ENCODE measurements at places on chromosomes 4 and X.

DNA sequence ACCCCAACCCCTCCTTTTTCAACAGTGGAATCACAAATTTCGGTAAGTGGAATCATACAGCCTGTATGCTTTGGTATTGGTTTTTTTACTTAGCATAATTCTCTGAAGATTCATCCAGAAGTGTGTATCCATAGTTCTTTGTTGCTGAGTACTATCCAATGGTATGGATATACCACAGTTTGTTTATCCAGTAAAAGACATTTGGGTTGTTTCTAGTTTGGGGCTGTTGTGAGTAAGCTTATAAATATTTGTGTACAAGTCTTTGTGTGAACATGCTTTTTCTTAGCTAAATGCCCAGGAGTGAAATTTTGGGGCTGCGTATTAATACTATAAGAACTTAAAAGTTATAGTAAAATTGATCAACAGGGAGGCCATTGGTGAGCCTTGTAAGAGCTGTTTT lies 57.5 kb upstream of the GC start:
- no peak for DNase-seq

- DNase-seq: no peak
Observed at GRCh38 chrX:73851014-73852009, 288.3 kb downstream of the CHIC1 start.

DNA sequence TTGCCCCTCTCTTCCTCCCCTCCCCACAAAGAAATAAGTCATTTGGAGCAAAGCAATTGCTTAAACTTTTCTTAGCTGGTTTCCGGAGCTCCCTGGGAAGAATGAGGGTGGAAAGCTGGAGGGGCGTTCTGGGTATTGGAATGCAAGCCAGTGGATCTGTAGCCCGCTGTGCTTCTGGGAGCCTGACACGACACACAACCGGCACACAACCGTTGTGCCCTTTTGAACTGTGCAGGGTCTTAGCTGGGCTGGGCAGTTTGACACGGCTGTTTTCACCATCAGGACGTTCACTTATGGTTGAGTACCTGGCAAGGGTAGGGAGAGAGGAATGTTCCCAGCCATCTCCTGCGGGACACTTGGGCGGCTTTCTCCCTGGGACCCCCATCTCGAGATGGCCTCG lies 38.3 kb downstream of the SHROOM2 start:
- DNase-seq: no peak

GRCh38 chr4:77203380-77204197 lies 46.6 kb downstream of the CCNG2 start:
- DNase-seq: peak; percentile 76

DNA sequence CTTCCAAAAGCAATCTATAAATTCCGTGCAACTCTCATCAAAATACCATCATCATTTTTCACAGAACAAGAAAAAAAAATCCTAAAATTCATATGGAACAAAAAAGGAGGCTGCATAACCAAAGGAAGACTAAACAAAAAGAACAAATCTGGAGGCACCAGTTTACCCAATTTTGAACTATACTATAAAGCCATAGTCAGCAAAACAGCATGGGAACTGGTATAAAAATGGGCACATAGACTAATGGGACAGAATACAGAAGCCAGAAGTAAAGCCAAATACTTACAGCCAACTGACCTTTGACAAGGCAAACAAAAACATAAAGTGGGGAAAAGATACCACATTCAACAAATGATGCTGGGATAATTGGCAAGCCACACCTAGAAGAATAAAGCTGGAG lies 753.5 kb upstream of the PABPC4L start:
- no peak for DNase-seq

DNA sequence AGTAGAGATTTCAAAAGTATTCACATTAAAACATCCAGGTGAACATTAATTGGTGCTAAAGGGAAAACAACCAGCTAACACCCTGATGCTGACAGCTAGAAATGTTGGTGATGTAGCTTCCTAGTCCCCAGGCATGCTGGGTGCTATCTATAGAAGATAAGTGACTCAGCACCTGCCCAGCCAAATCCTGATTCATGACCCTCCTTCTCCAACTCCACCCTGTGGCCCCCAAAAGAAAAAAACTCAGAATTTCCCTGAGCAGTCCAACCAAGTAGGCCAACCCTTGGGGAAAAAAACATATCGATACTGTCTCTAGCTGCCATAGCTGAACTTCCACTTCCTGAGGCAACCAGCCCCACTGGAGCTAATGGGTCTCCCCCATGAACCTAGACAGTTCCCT lies 197.6 kb upstream of the KLF3 start:
- DNase-seq: peak; percentile 2

DNA sequence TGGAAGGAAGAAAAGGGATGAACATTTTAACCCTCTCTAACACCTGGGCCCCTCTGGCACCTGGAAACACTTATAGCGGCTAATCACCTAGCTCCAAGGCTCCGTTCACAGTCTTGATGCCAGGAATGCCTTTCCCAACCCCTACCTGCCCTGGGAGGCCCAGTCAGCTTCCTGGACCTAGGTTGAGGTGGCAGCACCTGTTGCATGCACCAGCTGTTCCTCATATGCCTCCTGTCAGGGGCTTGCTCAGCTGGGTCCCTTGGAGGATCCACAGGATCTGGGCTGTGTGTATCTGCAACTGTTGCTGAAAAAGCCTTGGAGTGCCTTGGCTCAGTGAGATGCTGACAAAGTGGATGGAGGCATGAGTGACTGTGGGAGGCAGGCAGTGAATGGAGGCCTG lies 4.4 kb downstream of the CFP start:
- DNase-seq: no peak

DNA sequence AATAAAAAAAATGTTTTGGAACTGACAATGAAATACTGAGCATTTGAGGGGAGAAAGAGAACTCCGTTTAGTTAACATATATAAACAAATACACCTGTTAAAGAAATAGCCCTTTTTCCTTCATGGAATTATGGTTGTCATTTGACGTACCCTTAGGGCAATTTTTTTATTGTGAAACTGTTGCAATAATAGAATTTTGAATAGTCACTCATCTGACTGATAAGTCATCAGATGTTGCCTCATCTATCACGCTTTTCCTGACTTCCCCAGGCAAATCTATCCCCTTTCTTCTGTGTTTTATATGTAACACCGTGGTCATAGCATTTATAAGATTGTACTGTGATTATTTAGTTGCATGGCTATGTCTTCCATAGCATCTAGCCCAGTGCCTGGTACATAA lies 69.0 kb upstream of the HDAC8 start:
- no peak for DNase-seq

DNA sequence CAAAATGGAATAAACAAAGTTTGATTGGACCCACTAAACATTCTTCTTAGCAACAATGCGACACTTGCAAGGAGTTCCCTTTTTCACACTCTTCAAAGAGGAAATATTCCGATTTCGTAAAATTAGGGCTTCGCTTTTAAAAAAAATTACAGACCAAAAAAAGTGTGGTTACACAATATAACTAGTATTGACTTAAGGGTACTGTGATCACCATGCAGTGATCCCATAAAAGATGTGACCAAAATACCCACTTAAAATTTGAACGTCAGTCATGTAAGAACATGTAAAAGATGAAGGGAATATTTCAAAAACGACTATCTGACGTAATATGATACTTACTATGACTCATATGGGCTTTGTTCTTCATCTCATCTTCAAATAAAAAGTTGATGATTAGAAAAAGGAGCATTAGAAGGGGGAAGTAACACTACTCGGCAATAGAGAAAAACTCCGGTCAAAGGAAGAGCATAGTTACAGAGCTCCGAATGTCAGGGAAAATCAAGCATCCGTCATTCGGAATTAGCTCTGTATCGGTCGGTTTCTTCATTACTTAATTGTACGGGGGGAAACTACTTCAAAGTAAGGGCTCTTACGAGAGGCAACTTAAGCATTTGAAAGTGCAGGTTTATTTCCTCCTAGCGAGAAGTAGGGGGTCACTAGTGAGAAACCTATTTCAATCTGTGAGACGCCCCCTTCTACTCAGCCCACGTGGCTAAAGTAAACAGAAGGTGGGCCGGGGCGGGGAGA lies 1.3 kb upstream of the TET2 start:
- DNase-seq: no peak

DNA sequence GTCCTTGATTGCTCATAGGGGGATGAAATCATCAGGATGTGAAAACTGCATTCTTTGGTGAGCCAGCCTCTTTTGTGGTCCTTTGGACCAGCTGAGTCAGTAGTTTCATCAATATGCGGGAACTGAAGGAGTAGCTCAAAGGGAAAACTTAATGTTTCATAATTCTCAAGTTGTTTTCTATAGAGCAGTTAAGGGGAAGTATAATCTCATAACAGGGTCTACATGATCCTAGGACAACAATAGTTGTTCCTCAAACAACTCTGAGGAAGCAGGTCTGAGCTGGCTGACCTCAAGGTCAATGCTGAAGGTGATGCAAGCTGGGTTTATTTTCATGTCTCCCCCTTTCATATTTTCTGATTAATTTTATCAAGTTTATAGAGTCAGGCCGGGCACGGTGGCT lies 36.1 kb upstream of the IRF2 start:
- DNase-seq: peak; percentile 6

- DNase-seq: no peak
Observed at GRCh38 chrX:5397409-5397808, 831.3 kb downstream of the NLGN4X start.

GRCh38 chr4:186981161-186981560 lies 257.5 kb upstream of the FAT1 start:
- DNase-seq: no peak

DNA sequence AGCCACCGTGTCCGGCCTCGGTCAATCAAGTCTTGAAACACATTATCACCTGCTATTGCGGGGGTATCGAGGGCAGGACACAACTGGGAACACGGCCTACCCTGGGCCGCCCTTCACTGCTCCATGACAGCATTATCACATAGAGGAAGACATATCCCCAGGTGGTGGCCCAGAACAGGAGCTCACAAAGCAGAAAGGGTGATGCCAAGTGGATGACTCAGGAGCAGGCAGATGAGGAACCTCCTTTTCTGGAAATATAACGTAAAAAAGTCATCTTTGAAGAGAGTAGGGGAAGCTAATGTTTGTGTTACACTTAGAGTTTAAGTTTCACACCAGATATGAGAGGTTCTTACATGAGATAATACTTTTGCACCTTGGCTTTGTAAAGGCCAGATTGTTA lies 5.3 kb upstream of the SUPT20HL1 start:
- DNase-seq: no peak

Measured in amniotic epithelial cell (primary cell).